Neural crest cell (in vitro differentiated cells): ENCODE measurements at places on chromosomes 7 and 10. TPM values are rescaled to one million over a fixed set of nuclear protein-coding genes. Genes with fewer than 3 reads are reported as not detected.
A peak's percentile ranks its signal among the peaks of the same experiment; 100 is the strongest.

GRCh38 chr10:76866841-76867586 is 770.6 kb downstream of the KCNMA1 start:
- no peaks in the 10 kb centered on the region for H3K36me3 ChIP-seq
- H3K27ac ChIP-seq = no peak overlapping the region
- H3K4me1 ChIP-seq = no peaks in the 10 kb centered on the region
- no peak for DNase-seq

- H3K27me3 ChIP-seq = no peaks in the 10 kb centered on the region
- H3K36me3 ChIP-seq = peaks cover 2% of the 10 kb centered on the region
- peaks cover 4% of the 10 kb centered on the region for H3K4me1 ChIP-seq
- H3K27ac ChIP-seq = no peak overlapping the region
- no peak overlapping the region for H3K4me3 ChIP-seq
These were observed 239.4 kb downstream of the C7orf25 start for GRCh38 chr7:42672339-42672999.

Gene MRC1
- not detected in 2 replicates for total RNA-seq

DNA sequence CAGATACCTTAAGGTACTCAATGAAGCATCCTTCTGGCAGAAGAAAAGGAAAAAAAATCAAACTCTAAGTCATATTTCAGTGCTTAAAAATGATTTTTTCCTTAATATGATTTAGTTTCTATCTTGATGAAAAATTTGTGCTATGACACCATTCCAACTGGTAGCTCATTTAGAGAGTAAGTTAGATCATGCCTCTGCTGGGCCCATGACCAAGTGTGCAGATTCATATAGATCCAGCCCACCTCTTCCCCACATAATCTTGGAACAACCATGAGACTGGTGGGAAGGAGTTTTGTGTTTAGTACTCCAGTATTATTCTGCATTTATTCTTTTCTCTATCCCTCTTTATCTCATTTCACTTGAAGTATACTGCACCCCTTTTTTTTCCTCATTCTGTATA is 908.3 kb downstream of the KCNMA1 start:
- no peak for DNase-seq
- H3K27me3 ChIP-seq = peaks cover 11% of the 10 kb centered on the region
- peaks cover 3% of the 10 kb centered on the region for H3K4me1 ChIP-seq
- H3K4me3 ChIP-seq = no peak overlapping the region
- peaks cover 3% of the 10 kb centered on the region for H3K36me3 ChIP-seq

DNA sequence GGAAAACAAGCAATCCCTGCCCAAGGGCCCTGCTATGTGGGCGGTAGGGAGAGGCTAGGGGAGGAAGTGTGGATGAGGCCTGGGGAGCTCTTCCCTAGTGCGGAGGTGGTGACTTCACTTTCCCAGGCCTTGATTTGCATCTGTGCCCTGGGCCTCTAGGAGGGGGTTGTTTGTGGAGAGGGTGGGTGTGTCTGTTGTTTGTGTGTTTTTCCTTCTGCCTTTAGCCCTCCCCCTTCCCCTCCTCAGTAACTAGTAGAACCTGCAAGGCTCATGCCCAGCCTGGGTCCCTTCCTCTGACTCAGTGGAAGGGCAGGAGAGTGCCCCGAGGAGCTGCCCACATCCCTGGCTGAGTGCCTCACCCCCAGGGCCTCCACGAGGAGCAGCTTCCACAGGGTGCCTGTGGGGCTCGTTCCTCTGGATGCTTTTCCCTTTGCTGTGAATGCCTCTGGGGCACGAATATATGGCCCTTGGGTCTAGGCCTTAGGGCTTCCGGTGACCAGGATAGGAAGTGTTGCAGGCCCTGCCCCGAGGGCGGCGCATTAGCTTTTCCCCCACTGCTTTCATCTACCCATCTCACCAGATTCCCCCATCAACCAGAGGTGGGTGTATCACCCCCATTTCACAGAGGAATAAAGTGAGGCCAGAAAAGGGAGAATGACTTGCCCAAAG is 89.4 kb upstream of the DUSP5 start:
- H3K36me3 ChIP-seq = no peaks in the 10 kb centered on the region
- no peak for DNase-seq
- H3K27ac ChIP-seq = no peak overlapping the region
- no peaks in the 10 kb centered on the region for H3K27me3 ChIP-seq

Gene STOX1
- total RNA-seq = 8.7 and 8.8 TPM in 2 replicates

DNA sequence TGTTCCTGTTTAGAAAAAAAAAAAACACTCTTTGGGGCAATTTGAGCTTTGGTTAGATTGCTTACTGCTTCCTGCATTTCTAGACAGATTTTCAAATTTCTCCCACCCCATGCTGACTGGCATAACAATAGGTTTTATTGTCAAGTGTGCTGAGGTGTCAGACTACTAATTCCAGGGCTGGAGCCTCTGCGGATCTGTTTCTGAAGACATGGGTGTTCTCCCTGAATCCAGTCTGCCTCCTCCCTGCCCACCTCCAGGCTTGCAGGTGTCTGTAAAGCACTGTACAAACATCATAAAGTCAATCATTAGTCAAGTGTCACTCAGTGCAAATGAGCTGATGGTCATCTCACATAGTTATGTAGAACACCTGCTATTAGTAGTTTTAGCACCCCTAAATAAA is 292.4 kb downstream of the GATA3 start:
- no peak overlapping the region for H3K27ac ChIP-seq
- no peak for DNase-seq
- no peaks in the 10 kb centered on the region for H3K4me1 ChIP-seq
- H3K4me3 ChIP-seq = no peak overlapping the region

DNA sequence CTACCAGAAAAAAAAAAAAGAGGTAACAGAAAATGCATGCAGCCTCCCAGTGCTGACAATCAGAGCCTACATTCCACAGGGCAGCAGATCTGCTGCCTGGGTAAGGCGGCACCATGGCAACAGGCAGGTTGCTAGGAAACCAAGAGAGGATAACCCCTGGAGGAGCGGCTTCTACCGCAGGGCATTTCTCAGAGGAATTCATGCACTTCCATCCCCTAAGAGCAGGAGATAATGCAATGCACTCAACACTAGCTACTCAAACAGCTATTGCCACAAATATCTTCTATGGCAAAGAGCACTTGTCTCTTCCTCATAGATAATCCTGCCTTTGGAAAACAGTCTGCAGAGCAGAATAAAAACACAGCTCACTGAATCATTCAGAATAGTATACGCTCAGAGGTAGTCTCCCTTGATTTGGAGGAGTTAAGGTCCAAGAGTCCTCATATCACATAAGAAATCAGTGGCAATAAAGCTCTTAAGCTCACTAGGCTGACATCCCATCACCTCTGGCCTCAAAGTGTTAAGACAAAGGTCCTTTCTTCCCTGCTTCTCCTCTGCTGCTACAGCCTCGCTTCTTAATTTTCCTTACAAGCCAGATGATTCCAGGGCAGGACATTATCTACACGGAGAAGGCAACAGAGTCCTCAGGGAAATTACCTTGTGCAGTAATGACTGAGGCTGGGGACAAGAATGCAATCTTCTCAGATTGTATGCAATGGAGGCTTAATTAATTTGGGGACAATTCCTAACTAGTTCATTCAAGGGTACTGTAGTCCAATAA is 10.7 kb downstream of the PSAP start:
- H3K27me3 ChIP-seq = no peaks in the 10 kb centered on the region
- H3K4me1 ChIP-seq = peaks cover 71% of the 10 kb centered on the region
- peaks cover 4% of the 10 kb centered on the region for H3K36me3 ChIP-seq
- DNase-seq = peak; percentile 87
